Germinal center (tissue), 1 donor: ENCODE measurements at places on chromosomes 13 and 19.

DNA sequence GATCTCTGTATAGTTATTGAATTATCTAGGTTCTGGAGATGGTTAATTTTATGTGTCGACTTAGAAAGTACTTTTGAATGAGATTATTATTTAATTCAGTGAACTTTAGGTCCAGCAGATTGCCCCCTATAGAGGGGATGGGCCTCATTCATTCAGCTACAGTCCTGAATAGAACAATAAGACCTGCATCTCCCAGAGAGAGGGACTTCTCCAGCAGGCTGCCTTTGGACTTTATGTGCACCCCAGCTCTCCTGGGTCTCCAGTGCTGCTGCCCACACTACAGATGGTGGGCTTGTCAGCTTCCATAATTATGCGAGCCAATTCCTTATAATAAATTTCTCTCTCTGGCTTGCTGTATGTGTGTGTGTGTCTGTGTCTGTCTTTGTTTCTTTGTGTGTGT is 39.3 kb upstream of the KL start:
- no peak for DNase-seq

DNA sequence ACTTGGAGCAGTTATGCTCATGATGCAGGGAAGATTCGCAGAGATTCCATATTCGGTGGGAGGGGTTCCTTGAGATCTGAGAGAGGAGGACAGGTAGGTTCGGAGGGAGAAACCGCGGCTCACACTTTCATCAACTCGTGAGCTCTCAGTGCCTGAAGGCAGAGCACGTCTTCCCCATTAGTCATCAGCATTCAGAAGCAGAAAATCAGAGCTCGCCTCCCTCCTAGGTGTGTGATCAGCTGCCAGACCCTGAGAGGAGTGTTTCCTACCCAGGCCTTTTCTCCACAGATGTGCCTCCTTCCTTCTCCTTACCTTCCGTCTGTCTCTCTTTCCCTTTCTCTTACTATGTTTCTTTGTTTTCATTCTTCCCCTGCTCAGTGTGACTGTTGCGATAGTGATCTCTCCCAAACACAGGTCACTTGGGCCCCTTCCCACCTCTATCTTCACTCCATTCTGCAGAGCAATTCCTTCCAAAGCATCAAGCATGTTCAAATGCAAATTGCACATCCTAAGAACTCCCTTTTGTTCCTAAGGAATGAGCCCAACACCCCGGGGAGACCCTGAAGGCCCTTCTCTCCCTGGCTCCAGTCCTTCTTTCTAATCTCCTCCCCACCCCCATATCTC is 389.5 kb downstream of the UQCRFS1 start:
- DNase-seq: no peak

DNA sequence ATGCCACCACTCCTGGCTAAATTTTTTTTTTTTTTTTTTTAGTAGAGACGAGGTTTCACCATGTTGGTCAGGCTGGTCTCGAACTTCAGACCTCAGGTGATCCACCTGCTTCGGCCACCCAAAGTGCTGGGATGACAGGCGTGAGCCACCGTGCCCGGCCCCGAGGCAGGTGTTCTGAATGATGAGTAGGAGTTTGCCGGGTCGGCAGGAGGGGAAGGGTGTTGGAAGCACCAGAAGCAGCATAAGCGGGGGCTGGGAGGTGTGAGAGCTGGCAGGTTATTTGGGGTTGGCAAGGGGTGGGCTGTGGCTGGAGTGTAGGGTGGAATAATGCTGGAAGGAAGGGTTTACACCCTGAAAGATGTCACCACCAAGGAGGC is 1.8 kb downstream of the SPPL2B start:
- DNase-seq: no peak

GRCh38 chr13:71492346-71492871 is 374.6 kb downstream of the DACH1 start:
- DNase-seq: no peak
